Activated T-cell treated with anti-CD3 and anti-CD28 coated beads, Interleukin-2, amount 50 U/mL, for 72 hours (primary cell): ENCODE measurements at places on chromosomes 11 and 22. TPM values are rescaled to one million over a fixed set of nuclear protein-coding genes. Genes with fewer than 3 reads are reported as not detected.

- no peak for DNase-seq
Observed at GRCh38 chr11:10351435-10351764, 46.5 kb downstream of the ADM start.

GRCh38 chr11:34750692-34751405, 130.0 kb downstream of the EHF start:
- DNase-seq: no peak

DNA sequence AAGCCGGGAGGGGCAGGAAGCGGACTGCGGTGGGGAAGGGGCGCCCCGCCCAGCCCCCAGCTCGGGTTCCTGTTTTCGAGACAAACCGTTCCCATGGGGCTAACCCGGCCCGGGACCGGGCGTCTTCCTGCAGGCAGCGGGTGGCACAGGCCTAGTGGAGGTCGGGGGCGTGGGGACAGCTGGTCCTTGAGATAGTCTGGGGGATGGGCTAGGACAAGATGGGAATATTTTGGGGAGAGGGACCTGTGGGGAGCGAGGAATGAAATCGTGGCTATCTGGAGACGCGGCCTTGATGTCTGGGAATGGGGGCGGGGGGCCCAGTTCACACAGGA, 1.2 kb upstream of the RASGRP2 start:
- peak; percentile 71 for DNase-seq

DNA sequence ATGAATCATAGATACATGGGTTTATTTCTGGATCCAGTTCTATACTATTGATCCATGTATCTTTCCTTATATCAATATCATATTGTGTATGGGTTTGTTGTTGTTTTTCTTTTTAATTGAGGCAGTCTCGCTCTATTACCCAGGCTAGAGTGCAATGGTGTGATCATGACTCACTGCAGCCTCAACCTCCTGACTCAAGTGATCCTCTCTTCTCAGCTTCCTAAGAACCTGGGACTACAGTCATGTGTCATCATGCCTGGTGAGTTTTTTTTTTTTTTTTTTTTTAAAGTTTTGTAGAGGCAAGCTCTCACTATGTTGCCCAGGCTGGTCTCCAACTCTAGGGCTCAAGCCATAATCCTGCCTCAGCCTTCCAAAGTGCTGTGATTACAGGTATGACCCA, 1589.4 kb upstream of the TENM4 start:
- DNase-seq: no peak

DNA sequence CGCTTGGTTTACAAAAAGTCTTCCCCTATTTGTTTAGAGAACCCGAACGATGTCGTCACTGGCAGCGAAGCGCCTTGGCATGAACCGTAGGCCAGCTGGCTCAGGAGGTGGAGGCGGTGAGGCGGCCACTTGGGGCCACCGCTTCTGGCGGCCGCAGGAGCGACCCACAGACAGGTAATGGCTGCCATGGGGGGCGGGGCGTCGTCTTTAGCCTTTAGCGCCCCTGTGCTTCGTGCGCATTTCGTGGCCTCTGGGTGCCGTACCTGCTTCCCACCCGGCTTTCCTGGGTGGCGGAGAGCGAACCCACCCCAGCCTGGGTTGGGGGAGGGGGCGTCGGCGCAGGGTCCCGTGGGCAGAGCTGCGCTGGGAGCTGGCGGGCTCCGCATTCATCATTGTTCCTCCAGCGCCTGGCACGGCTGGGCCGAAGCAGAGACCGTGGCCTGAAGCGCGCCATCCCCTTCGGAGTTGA, 469 bp upstream of the OSBP2 start:
- DNase-seq: peak; percentile 77

DNA sequence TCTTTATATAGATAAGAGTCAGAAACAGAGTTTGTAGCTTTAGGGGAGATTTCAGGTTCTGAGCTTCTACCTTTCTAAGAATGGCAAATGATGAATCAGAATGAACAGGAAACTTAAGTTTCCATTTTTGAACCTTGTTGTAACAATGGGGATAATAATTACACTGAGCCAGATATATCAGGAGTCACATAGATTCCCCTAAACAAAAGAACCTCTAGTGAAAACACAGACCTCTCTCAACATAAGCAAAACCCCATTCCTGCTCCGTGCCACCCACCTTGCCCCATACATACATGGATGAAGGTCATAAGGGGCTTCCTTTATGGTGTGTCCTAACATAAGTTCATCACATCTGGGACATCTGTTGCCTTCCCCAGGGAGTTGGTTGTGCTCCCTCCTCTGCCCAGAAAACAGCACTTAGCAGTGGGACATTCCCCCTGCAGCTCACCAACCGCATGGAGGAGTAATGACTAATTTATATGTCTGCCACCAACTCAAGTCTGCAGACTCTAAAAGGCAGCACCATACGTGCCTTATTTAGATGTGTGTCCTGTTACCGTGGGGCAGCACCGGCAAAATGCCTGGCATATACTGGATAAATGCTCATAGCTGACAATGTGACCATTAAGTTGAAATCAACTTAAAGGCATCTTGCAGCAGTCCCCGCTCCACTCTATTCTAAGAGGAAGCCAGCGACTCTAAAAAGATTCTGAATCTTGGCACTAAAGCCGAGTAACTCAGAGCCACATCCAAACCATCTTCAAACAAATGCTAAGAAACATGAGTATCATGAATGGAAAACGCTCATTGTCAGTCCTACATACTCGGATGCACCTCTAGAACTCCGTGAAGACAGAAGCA, 8.0 kb downstream of the JAML start:
- peak; percentile 75 for DNase-seq

DNA sequence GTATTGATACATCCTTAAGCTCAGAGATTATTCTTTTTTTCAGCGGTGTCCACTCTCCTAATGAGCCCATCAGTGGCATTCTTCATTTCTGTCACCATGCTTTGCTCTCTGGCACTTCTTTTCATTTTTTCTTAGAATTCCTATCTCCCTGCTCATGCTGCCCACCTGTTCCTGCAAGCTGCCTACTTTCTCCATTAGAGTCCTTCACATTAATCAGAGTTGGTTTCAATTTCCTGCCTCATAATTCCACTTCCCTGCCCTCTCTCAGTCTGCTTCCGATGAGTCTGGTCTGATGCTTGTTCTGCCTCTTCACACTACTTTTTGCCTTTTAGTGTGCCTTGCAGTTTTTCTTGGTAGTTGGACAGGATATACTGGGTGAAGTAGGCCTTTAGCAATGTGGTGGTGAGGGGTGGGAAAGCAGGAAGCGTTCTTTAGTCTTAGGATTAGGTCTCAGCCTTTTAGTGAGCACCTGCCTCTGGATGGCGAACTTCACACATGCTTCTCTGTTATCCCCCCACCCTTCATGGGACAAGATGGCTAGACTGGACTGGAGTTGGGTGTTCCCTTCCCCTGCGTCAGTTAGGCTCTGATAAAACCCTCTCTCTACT, 53.6 kb downstream of the CECR2 start:
- DNase-seq: no peak

CAVIN3 gene
- total RNA-seq: 15.1 TPM

MPZL3 gene
- total RNA-seq: 76.3 TPM

PCSK7 gene
- 147 TPM for total RNA-seq

ELF5 gene
- not detected for total RNA-seq

POU2AF3 gene
- total RNA-seq: 0.32 TPM

DCDC1 gene
- total RNA-seq: 0.42 TPM
